ENCODE measurements at places on chromosomes 2 and 18. TPM values are rescaled to one million over a fixed set of nuclear protein-coding genes. Genes with fewer than 3 reads are reported as not detected.

DNA sequence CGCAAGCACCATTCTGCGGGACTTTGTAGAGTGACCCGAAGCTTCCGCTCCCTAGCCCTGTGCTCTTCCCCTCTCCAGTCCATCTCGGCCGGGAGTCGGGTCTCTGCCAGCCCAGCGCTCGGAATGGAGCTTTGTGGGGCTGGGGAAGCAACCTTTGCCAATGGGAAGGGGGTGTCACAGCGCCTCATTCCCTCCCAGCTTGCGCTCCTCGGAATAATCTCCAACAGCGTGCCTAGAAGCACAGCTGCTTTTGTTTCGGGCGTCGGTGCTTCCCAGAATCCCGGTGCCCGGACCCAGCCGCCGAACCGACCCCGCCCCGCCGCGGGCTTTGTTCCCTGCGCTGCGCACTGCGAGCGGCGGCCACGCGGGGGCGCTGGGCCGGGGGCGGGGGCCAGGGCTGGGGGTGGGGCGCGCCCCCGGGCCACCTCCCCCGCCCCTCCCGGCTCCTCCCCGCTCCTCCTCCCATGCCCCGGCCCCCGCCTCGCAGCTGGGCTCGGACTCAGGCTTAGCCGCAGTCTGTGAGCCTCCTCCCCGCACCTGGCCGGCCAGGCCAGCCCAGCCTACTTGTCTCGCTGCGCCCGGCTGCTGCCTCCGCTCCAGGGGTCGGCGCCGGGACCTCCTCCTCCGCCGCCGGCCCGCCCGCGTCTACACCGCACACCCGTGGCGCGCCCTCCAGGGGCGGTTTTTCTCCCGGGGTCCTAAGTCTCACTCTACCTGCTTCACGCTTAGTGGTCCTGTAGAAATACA, 77.7 kb upstream of the SMAD2 start:
- peak overlapping the region; percentile 75 for H3K4me3 ChIP-seq
- peak; percentile 73 for DNase-seq
- H3K27ac ChIP-seq = no peak overlapping the region
- H3K4me1 ChIP-seq = peaks cover 11% of the 10 kb centered on the region
- H3K36me3 ChIP-seq = no peaks in the 10 kb centered on the region

DNA sequence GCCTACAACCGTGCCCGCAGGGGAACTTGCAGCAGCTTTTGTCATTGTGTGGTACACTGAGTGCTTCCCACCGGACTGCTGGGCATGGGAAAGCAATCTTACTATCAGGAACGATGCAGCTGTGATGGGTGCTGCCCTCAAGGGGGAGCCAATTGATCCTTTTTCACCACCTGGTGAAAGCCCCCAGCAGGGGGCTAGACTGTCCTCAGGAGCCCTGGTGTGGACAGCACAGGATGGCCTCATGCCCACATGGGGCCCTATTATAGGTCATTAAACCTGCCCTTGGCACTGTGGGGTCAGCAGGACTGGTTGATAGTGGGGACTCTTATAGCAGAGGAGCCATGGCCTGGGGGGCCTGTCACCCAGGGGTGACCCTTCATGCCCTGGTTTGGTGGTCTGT, 172.2 kb downstream of the GLI2 start:
- H3K27me3 ChIP-seq = no peaks in the 10 kb centered on the region
- H3K36me3 ChIP-seq = no peaks in the 10 kb centered on the region
- no peak overlapping the region for H3K4me3 ChIP-seq
- no peak for DNase-seq

DNA sequence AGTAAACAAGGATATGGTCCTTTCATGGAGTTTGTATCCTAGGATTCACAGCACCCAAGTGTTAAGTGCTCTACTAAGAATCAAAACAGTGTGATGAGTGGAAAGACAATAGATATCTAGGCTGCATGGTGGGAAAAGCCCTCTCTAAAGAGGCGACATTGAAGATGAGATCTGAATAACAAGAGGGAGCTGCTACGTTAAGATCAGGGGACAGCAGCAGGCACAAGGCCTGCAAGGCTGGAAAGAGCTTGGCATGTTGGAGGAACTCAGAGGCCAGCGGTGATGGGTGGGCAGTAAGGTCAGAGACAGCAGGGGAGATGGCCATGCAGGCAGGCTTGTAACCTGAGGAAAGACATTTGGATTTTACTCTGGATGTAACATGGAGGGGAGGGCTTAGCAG, 177.5 kb downstream of the GFPT1 start:
- H3K36me3 ChIP-seq = no peaks in the 10 kb centered on the region
- peaks cover 7% of the 10 kb centered on the region for H3K27me3 ChIP-seq
- DNase-seq = no peak
- H3K4me3 ChIP-seq = no peak overlapping the region

DNA sequence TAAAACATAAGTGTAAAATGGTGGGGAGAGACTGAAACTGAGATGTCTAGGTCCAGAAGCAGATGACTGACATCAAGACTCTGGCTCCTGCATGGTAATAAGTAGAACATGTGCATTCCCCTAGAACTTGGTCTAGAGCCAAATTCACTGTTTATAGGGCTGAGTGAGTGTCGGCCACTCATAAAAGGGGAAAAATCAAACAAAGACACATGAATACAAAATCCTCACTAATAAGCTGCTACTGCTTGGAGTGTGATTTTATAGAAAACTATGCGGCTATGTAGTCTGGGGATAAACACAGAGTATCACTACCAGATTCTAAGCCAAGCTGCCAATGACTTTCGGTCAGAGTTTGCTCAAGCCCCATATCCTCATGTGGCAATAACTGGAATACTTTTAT, 1080.8 kb upstream of the DDX18 start:
- H3K36me3 ChIP-seq = no peaks in the 10 kb centered on the region
- no peak overlapping the region for H3K27ac ChIP-seq
- H3K4me3 ChIP-seq = no peak overlapping the region
- no peaks in the 10 kb centered on the region for H3K4me1 ChIP-seq
- no peak for DNase-seq

GRCh38 chr2:317501-318424, 29.9 kb upstream of the ALKAL2 start:
- no peak for DNase-seq
- H3K36me3 ChIP-seq = no peaks in the 10 kb centered on the region
- peaks cover 18% of the 10 kb centered on the region for H3K4me1 ChIP-seq
- no peak overlapping the region for H3K4me3 ChIP-seq
- H3K27me3 ChIP-seq = peaks cover 5% of the 10 kb centered on the region

- no peak for DNase-seq
- H3K4me1 ChIP-seq = peaks cover 4% of the 10 kb centered on the region
- H3K4me3 ChIP-seq = no peak overlapping the region
- no peaks in the 10 kb centered on the region for H3K36me3 ChIP-seq
These were observed 263.2 kb upstream of the HS6ST1 start for GRCh38 chr2:128581849-128582244.

GRCh38 chr18:59697236-59697932, at the start of gene CCBE1:
Gene CCBE1 (minus strand): TSS chr18:59697423.
- H3K4me1 ChIP-seq = peaks cover 10% of the 10 kb centered on the region
- H3K4me3 ChIP-seq = peak within 1 kb of the TSS; percentile 49
- H3K27me3 ChIP-seq = peaks cover 65% of the 10 kb centered on the region
- H3K36me3 ChIP-seq = no peaks in the 10 kb centered on the region

DNA sequence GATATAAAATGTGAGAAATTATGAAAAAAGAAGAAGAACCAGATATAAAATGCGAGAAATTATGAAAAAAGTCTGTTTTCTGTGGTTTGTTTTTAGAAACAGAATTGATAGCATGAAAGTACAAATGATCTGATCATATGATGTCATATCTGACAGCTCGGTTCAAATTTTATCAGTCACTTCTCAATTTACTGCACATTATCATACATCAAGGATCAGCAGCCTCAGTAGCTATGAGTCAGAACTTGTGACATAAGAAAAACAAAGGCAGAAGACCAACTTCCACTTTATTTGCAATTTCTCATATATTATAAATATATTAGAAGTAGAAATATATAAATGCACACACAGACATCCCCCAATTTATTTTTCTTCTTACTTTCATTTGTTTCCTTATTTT, 634.0 kb downstream of the LRP1B start:
- no peaks in the 10 kb centered on the region for H3K36me3 ChIP-seq
- H3K4me1 ChIP-seq = no peaks in the 10 kb centered on the region
- no peak overlapping the region for H3K27ac ChIP-seq
- no peak for DNase-seq
- H3K27me3 ChIP-seq = no peaks in the 10 kb centered on the region

DNA sequence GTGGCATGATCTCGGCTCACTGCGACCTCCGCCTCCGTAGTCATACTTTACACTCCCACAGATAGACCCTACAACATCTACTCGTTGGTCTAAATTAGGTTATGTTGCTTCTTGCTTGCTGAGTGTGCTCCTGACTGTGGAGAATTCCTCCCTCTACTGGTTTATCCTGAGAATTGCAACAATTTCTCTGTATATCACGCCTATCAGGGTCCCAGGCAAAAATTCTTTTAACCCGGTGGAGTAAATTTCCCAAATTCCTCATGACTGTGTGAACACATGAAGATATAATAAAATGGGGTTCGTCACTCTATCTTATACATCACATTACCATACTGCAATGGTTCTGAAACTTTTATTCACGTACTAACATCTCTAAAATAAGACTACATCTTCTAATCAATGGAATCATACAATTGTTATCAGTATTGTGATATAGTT, 156.7 kb downstream of the EVA1A start:
- no peaks in the 10 kb centered on the region for H3K4me1 ChIP-seq
- H3K27ac ChIP-seq = no peak overlapping the region
- DNase-seq = no peak
- H3K4me3 ChIP-seq = no peak overlapping the region

GRCh38 chr2:119019521-119019920, 77.5 kb downstream of the MARCO start:
- no peaks in the 10 kb centered on the region for H3K4me1 ChIP-seq
- DNase-seq = no peak

DNA sequence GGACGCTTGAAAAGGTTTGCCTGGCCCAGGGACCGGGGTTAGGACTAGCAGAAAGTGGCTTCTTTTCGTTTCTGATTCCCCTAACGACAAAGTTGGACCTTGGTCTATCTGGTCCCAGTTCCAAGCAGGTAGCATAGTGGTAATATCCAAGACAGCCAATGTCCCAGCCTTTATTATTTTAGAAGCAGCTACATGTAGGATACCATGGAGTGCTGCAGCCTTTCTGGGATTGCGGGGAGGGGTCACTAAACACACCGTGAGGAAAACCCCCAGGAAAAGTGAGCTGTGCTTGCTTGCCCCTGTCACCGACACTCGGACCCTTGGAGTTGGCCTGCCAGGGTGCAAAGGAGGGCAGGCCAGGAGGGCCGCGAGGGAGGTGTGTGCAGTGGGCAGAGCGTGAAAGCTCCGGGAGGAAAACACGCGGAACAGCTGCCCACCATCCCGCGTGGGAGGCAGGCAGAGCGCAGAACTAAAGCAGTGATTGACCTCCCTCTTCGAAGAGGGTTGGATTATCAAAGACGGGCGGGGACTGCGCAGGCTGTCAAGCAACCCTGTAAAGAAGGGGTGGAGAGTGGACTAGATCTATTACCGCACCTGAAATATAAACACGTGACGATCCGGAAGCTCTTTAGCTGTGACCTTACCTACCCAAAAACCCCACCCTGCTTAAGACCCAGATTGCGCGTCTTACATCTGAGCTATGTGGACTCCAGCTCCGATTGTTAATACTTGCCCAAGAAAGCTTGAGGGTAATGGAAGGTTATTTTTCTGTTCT, 624 bp upstream of the MAP4K3 start:
- peak overlapping the region; percentile 50 for H3K27ac ChIP-seq
- H3K4me1 ChIP-seq = peaks cover 27% of the 10 kb centered on the region
- peak overlapping the region; percentile 87 for H3K4me3 ChIP-seq
- no peaks in the 10 kb centered on the region for H3K27me3 ChIP-seq
- peak; percentile 53 for DNase-seq
- H3K36me3 ChIP-seq = peaks cover 8% of the 10 kb centered on the region

DNA sequence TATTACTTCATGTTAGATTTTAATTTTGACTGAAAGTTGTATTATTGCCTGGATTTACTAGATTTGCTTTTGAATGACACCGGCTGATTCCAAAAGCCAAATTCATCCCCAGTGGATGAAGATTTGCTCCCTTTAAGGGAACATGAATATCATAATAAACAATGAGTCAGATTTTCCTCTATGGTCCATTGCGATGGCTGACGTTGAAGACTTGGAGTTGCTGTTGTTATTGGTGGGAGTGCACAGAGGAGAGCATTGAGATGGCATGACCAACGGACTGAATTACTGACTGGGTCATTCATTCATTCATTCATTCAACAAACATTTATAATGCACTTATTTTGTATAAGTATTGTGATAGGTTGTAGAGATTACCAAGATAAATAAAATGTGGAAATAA, 33.4 kb upstream of the LYPD1 start:
- no peak overlapping the region for H3K4me3 ChIP-seq
- DNase-seq = no peak

GRCh38 chr18:59265974-59266369, 7.3 kb downstream of the RAX start:
- no peak for DNase-seq
- peaks cover 83% of the 10 kb centered on the region for H3K27me3 ChIP-seq
- H3K4me1 ChIP-seq = peaks cover 15% of the 10 kb centered on the region
- no peak overlapping the region for H3K4me3 ChIP-seq
- no peaks in the 10 kb centered on the region for H3K36me3 ChIP-seq
- no peak overlapping the region for H3K27ac ChIP-seq

- no peak for DNase-seq
- no peaks in the 10 kb centered on the region for H3K27me3 ChIP-seq
- peak overlapping the region; percentile 87 for H3K27ac ChIP-seq
- H3K36me3 ChIP-seq = peaks cover 64% of the 10 kb centered on the region
- H3K4me1 ChIP-seq = peaks cover 55% of the 10 kb centered on the region
- H3K4me3 ChIP-seq = peak overlapping the region; percentile 69
These were observed 147.9 kb downstream of the DOCK10 start for GRCh38 chr2:224894356-224894755.

DNA sequence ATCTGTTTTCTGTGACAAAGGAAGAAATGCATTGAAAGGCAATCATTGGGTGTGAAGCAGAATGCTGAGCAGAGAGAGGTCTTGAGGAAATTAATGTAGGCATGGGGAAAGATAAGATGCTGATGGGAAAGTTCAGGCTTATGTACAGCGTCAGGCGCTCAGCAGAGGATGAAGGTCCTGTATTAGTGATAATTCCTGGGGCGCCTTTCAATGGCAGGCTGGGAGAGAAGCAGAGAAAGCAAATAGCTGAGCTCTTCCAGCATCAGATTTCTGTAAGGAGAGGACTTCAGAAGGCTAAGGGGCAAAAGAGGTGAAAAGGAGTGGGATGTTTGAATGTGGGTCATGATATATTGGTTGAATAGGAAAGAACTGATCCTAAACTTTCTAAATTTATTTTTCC, 129.8 kb downstream of the HNMT start:
- no peaks in the 10 kb centered on the region for H3K27me3 ChIP-seq
- no peak overlapping the region for H3K27ac ChIP-seq
- H3K36me3 ChIP-seq = no peaks in the 10 kb centered on the region
- H3K4me3 ChIP-seq = no peak overlapping the region

DNA sequence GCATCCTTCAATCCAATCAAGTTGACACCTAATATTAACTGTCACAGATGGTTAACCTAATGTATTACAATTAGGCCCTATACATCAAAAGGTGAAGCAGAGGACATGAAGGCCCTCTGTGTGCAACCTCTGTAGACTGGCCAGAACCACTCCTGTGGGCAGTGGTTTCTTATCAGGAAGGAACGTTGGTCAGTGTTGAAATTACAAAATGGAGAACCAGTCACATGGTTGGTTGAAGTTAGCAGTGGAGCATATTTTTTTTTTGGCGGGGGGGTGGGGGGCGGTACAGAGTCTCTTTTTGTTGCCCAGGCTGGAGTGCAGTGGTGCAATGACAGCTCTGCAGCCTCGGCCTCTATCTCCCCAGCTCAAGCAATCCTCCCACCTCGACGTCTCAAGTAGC, 19.8 kb downstream of the RNU2-63P start:
- no peak overlapping the region for H3K4me3 ChIP-seq
- H3K27me3 ChIP-seq = peaks cover 2% of the 10 kb centered on the region
- peaks cover under 1% of the 10 kb centered on the region for H3K4me1 ChIP-seq
- no peak for DNase-seq
- no peak overlapping the region for H3K27ac ChIP-seq

Gene AFF3
- total RNA-seq = 2.2 TPM

Gene ABHD1
- total RNA-seq = 1.4 TPM

Gene TNFRSF11A
- total RNA-seq = 7.5 TPM
